ENCODE measurements at places on chromosomes 3 and 15. TPM values are rescaled to one million over a fixed set of nuclear protein-coding genes. Genes with fewer than 3 reads are reported as not detected.

PDCD10 gene
- total RNA-seq = 146 TPM

CIDEC gene
- total RNA-seq = not detected

DNA sequence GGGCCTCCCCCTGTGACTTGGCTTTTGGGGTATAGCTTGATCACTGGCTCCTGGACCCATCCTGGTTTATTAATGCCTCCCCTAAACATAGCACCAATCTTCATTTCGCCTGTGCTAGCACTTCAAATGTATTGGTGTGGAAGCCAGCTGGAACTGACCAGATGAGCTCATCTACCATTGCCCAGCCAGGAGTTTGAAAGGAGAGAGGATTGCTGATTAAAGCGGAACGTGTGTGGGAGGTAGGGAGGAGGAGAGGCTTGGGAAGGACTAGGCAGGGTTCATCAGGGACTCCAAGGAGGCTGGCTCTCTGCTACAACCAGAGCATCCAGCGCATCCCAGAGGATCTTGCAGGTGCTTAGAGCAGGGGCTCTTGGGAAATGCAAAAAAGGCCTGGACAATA is 34.4 kb upstream of the TLE3 start:
- DNase-seq = peak; percentile 51

DNA sequence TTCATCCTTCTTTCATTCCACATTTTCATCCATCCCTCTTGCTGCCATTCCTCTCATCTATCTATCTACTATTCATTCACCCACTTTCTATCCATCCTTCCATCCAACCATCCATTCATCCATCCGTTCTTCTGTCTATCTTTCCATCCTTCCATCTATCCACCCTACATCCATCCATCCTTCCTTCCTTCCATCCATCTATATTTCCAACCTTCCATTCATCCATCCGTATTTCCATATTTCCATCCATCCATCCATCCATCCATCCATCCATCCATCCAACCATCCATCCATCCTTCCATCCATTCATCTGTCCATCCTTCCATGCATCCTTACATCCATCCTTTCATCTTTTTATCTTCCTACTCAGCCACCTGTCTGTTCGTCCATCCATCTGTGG is 14.0 kb downstream of the SLC6A20 start:
- no peak for DNase-seq

POTEB2 gene
- not detected for total RNA-seq

DNA sequence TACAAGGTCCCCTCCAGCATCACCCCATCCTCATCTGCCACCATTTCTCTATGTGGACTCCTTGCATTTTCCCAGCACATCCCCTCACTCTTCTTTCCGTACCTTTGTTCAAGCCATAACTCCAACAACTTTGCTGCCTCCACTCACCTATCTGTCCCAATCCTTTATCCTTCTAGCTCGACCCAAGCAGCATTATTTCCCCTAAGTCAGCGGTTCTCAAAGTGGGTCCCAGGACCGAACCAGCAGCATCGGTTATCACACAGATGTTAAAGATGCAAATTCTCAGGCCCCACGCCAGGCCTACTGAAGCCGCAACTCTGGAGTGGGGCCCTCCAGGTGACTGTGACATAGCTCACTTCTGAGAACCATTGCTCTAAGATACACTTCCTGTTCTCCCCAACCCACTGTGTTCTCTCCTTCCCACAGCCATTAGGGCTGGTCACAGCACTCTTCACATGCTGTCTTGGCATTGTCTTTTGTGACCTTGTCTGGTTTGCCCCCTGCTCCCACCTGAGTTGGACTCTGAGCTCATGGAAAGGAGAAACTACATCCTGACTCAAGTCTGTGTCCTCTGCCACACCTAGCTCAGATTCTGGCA is 56.2 kb downstream of the AAGAB start:
- DNase-seq = no peak

- no peak for DNase-seq
Measured at GRCh38 chr3:125512135-125512920, 7.7 kb downstream of the SNX4 start.

DNA sequence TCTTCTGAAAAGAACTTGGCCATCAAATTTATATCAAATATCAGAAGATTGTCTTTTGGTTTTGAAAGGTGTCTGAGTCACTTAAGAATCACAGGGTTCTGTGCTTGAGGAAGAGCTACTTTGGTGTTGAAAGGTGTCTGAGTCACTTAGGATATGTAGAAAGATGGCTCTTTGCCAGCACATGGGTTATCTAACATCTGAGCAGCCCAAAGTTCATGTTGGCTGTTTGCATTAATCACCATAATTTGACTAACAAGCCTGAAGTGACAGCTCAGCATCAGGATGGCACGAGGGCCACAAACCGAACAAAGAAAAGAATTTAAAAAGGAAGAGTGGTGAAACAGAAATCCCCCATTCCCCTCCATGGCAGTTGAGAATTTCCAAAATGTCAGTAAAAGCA is 190.5 kb upstream of the CMC1 start:
- peak; percentile 89 for DNase-seq

GHSR gene
- not detected for total RNA-seq

GRCh38 chr15:84961707-84962106 is 19.9 kb upstream of the PDE8A start:
- DNase-seq = peak; percentile 48

SLC9C1 gene
- not detected for total RNA-seq

CASR gene
- not detected for total RNA-seq

TBL1XR1 gene
- 117 TPM for total RNA-seq

PLCH1 gene
- total RNA-seq = 0.60 TPM

CLDN11 gene
- total RNA-seq = 32.3 TPM

FAM107A gene
- not detected for total RNA-seq

DNA sequence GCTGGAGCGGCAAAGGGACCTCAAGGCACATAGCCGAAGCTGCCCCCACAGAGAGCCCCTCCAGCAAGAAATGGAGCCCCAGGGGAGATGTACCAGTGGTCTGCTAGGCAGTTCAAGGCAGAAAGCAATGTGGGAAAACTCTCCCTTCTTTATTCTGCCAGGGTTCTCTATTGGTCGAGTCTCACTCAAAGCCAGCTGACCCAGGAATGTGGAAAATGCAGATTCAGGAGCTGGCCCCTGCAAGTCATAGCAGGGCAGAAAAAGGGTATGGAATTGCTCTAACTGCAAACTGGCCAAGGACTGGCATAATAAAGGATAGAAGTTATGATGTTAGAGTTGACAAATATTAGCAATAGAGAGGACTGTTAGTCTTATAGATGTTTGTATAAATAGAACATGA is 4.0 kb upstream of the TOPAZ1 start:
- DNase-seq = no peak

GRCh38 chr3:23809840-23810342 is 4.1 kb downstream of the UBE2E1 start:
- no peak for DNase-seq

RASGRP1 gene
- total RNA-seq = 0.12 TPM

- peak; percentile 82 for DNase-seq
Measured at GRCh38 chr15:39479911-39480310, 101.0 kb upstream of the THBS1 start.

ZNF80 gene
- not detected for total RNA-seq

DNA sequence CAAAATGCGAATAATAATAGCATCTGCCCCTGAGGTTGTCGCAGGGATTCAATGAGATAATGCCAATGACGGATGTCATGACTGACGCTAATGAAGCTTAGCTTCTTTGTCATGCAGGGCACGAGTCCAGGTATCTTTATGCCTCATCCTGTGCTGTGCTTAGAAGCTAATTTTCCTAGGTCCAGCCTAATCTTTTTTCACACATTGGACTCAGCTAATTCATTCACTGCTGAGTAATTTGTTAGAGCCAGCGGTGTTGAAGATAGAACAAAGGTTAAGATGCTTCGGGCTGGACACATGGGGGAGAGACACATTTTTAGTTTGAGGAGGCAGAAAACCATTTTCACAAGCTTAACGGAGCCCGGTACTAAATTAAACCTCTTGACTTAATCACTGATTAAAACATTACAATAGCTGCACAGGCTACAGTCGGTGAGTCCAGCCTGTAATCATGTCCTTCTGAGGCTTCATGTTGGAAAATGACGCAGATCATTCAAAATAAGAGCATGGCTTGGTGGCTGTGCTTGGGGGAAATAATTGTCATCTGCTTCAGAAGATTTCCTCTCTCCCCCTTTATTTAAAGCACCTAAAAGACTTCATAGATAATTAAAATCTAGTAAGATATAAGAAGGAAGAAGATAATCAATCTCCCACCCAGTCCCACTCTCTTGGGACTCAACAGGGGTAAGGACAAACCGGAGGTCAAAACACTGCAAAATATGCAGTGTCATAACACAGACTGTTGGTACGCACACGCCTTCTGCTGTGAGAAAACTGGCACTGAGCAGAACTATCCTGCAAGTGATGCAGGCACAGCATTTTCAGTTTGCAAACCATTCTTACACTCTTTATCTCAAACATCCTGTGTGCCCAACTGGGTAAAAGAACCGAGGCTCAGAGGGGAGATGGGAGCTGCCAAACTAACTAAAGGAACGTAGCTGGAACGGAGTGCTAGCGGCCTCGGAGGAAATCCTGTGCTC is 3.3 kb upstream of the CCDC174 start:
- DNase-seq = no peak

DNA sequence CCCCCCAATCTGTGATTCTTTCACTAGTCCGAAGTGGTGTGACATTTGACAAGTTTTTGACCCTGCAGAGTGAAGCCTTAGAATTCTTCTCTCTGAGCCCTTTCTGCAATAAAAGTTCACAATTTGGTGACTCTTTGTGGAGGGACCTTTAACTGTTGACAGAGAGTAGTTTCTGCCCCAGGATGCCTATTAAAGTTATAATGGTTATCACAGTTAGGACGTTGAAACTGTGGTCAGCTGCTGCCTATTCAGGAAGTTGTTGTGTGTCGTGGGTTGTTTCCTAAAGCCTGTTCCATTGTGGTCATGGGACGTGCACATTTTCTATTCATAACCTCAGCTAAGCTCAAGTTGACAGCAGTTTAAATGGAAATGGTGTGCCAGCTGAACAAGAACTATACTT is 274.5 kb downstream of the NEK10 start:
- no peak for DNase-seq

ZNF385D gene
- total RNA-seq = not detected

DNA sequence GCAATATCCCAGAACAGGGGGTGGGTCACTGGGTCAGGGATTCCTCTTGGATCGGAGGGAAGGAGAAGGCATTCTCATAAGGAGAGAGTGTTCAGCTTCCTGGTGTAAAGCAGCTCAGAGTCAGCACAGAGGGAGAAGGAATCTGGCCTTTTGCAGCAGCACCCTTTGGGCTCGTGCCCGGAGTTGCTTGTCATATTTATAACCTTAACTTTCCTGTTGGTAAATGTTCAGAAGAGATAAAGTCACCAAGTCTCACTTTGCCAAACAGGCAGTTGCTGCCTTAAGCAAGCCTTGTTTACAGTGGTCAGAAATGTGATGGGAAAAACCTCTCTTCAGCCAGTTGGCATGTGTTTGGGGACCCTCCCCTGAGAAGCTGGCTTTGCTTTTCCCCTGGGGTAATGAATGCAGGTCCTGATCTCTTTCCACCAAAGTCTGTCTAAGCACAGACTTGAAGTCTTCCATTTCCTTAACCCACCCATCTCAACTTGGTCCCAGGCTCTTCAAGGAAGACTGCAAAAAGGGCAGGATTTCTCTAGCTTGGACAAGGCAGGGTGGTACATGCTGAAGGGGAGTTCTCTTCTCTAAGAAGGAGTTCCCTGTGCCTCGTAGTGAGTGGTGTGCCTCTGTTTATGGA is 206.9 kb upstream of the BHLHE40 start:
- DNase-seq = no peak

CELSR3 gene
- 0.98 TPM for total RNA-seq

DNA sequence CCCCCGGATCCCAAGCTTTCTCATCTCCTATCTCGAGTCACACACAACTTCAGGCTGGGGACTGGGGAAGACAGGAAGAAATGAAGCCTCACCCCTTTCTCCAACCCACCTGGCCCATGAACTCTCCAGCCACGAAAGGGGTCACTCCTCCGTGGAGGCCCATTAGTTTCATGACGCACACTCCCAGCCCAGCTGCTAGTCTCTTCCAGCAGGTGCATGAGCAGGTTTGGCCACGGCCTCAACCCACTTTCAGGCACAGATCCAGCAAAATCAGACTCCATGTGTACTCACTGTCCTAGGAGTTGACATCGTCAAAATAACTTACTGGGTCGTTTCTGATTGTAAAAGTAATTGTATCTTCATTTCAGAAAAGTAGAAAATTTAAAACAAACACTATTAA is 76.6 kb downstream of the C3orf70 start:
- DNase-seq = no peak

DNA sequence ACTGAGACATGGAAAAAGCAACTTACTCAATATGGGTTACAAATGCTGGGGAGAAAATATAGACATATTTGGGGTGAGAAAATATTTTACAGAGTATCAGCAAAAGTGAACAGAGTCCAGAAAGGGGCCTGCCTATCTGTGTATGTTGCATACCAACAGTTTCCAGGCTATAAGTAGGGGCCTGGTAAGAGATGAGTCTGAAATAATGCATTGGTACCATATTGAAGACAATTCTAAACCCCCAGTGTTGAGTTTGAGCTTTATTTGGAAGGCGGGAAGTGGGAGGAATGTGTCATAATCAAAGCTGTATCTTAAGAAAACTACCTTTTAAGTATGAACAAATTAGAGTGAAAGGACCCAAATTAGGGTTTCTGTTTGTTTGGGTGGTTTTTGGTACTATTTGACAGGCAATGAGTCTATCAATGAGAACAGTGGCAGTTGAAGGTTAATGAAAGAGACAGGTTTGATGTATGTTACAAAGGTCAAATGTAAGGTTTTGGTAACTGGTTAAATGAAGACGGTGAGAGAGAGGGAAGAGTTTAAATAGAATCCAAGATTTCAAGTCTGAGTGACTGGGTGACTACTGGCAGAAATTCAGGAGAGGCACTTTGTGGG is 106.3 kb upstream of the ZBED2 start:
- no peak for DNase-seq

DNA sequence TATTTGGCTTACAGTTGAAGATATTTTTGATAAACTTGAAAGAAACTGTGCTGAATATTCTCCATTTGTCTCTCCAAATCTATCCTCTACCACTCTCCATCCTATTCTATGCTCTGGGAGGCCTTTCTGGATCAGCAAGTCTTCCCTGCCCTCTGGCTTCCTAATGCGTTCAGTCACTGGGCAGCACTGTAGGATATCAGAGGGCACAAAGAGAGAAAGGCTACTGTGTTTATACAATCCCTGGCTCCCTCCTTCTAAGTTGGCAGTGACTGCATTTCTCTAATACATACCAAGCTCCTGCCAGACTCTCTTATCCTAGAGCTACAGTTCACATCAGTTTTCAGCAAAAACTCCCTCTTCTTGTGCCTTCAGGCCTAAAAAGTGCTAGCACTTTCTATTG is 102.1 kb upstream of the FHIT start:
- no peak for DNase-seq

GRCh38 chr3:139204728-139205127 is 139.1 kb upstream of the MRPS22 start:
- DNase-seq = peak; percentile 74

SLC51A gene
- total RNA-seq = not detected

- DNase-seq = no peak
Measured at GRCh38 chr3:187828579-187829452, 83.5 kb upstream of the BCL6 start.

ACTR8 gene
- total RNA-seq = 23.8 TPM

- DNase-seq = no peak
Measured at GRCh38 chr3:171086914-171087313, 60.4 kb upstream of the SLC2A2 start.

Measured in RPMI7951 (cell line).